ENCODE measurements at places on chromosomes 2 and 18. TPM values are rescaled to one million over a fixed set of nuclear protein-coding genes. Genes with fewer than 3 reads are reported as not detected.

The TUBA4B gene
- total RNA-seq, result not detected

The TUBA3E gene
- not detected for total RNA-seq

The ATP6V1B1 gene
- total RNA-seq, result 0.59 TPM

The ALMS1 gene
- total RNA-seq, result 24.0 TPM

The TTN gene
- 2.7 TPM for total RNA-seq

The TAF4B gene
- 12.3 TPM for total RNA-seq

The HOXD3 gene
- 2.2 TPM for total RNA-seq

The FEV gene
- not detected for total RNA-seq

The RFTN2 gene
- 4.4 TPM for total RNA-seq

The GPR35 gene
- 0.20 TPM for total RNA-seq

The ITPRIPL1 gene
- 1.8 TPM for total RNA-seq

The IL36G gene
- not detected for total RNA-seq

The NEURL3 gene
- total RNA-seq, result not detected

The NCKAP5 gene
- total RNA-seq, result 0.37 TPM

The SPHKAP gene
- not detected for total RNA-seq

The RPE gene
- total RNA-seq, result 71.9 TPM

The PDE6D gene
- total RNA-seq, result 20.2 TPM

The SOCS6 gene
- total RNA-seq, result 50.6 TPM

The LDAH gene
- total RNA-seq, result 23.3 TPM

The MLPH gene
- total RNA-seq, result 49.5 TPM

The SMCHD1 gene
- 54.4 TPM for total RNA-seq

The COPS8 gene
- total RNA-seq, result 181 TPM

The ASB18 gene
- total RNA-seq, result not detected

The GATA6 gene
- total RNA-seq, result 1.5 TPM

The POTEC gene
- not detected for total RNA-seq

The DNAH7 gene
- 0.73 TPM for total RNA-seq

The KCNF1 gene
- not detected for total RNA-seq

The IL1RL1 gene
- total RNA-seq, result under 0.01 TPM

The ACVR1C gene
- not detected for total RNA-seq

The GALNT13 gene
- 2.6 TPM for total RNA-seq

The KCTD1 gene
- total RNA-seq, result 11.7 TPM

The TCF7L1 gene
- 2.2 TPM for total RNA-seq

The DSC1 gene
- total RNA-seq, result not detected

The PPP3R1 gene
- total RNA-seq, result 18.4 TPM

The HJURP gene
- total RNA-seq, result 15.1 TPM

The RNF144A gene
- total RNA-seq, result 6.8 TPM

The GRB14 gene
- 0.37 TPM for total RNA-seq

The AKAIN1 gene
- not detected for total RNA-seq

The LYPD1 gene
- total RNA-seq, result not detected

The OSR1 gene
- total RNA-seq, result 32.8 TPM

The UGT1A6 gene
- total RNA-seq, result not detected

The TWIST2 gene
- 113 TPM for total RNA-seq

The CDK15 gene
- 4.7 TPM for total RNA-seq

The CCDC142 gene
- total RNA-seq, result 34.0 TPM

The UGT1A4 gene
- total RNA-seq, result not detected

The IL1R2 gene
- 0.39 TPM for total RNA-seq

The VWC2L gene
- total RNA-seq, result not detected

The NOL4 gene
- total RNA-seq, result not detected

The CYP27C1 gene
- total RNA-seq, result not detected

The CIB4 gene
- total RNA-seq, result not detected

The IL36RN gene
- not detected for total RNA-seq

The MYO5B gene
- under 0.01 TPM for total RNA-seq

The CNGA3 gene
- total RNA-seq, result under 0.01 TPM

The DPYSL5 gene
- not detected for total RNA-seq

Data from subcutaneous preadipocyte (primary cell).